Activated naive CD4-positive, alpha-beta T cell (primary cell): ENCODE measurements at places on chromosomes 1 and 21.

DNA sequence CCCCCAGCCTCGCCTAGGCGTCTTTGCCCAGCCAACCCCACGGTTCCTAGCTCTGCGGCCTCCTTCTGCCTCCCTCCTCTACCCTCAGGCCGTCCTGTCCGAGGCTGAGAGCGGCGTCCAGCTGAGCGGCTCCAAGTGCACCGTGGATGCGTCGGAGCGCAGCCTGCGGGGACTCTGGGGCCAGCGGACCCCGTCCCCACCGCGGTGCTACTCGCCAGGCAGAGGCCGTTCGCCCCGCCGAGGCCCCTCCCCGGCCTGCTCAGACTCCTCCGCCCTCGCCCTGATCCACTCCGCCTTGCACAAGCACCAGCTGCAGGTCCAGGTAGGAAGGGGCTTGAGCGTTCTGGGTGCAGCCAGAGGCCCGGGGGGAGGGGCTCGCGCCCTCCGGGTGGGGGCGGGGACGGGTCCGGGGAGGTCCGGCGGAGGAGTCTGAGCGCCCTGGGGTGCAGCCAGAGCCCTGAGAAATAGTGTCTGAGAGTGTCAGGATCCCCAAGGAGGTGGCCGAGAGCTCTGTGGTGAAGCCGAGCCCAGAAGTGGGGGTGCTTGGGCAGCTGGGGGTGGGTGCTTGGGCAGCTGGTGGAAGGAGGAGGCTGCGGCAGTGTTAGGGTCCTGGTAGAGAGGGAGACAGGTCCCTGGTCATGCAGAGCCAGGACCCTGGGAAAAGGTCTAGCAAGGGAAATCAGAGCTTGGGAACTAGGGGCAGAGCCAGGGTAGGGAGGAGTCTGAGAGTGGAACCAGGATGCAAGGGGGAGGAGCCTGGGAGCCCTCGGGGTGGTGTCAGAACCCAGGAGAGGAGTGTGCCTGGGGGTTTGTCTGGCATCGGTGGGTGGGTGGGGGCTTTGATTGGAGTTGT lies 3.2 kb upstream of the NBPF3 start:
- DNase-seq, result no peak

- DNase-seq, result no peak
Measured at GRCh38 chr1:214310777-214311690, 30.1 kb downstream of the SMYD2 start.

DNA sequence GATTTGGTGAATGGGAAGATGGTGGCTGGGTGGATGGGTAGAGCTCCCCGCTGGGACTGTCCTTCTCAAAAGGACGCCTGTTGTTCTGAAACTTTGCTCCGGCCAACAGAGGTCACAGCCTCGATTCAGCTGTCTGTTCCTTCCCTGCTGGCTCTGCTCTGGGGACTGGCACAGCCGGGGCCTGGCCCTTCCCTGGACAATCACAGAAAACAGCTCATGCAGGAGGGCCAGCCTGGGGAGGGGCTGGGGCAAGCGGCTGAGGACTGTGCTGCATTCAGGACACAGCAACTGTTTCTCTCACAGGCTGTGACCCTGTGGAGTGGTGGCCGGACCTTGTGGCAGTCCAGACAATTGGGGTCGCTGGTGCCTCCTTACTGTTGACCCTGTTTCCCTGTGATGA lies 110.7 kb upstream of the TMEM51 start:
- DNase-seq, result no peak

- no peak for DNase-seq
Measured at GRCh38 chr1:212292250-212293105, 7.3 kb downstream of the PPP2R5A start.

- no peak for DNase-seq
Measured at GRCh38 chr1:65952696-65953095, 160.0 kb downstream of the PDE4B start.

DNA sequence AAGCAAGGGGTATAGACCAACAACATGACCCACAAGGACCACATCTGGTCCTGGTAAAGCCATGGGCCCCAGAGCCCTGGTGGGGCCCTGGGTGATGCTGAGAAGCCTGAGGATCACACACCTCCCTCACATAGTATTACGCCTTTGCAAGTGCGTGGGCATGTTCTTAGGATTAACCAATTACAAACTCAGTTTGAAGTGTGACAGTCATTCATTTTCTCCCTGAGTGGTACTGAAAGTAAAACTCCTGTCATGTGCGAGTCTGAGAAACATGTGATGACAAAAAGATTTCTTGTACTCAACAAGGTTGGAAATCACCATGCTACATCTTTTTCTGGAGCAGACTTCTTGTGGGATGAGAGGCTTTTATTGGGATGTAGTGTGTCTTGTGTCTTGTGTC lies 315.3 kb upstream of the DUSP10 start:
- no peak for DNase-seq

- DNase-seq, result no peak
Measured at GRCh38 chr1:21188235-21188634, 11.5 kb upstream of the EIF4G3 start.

DNA sequence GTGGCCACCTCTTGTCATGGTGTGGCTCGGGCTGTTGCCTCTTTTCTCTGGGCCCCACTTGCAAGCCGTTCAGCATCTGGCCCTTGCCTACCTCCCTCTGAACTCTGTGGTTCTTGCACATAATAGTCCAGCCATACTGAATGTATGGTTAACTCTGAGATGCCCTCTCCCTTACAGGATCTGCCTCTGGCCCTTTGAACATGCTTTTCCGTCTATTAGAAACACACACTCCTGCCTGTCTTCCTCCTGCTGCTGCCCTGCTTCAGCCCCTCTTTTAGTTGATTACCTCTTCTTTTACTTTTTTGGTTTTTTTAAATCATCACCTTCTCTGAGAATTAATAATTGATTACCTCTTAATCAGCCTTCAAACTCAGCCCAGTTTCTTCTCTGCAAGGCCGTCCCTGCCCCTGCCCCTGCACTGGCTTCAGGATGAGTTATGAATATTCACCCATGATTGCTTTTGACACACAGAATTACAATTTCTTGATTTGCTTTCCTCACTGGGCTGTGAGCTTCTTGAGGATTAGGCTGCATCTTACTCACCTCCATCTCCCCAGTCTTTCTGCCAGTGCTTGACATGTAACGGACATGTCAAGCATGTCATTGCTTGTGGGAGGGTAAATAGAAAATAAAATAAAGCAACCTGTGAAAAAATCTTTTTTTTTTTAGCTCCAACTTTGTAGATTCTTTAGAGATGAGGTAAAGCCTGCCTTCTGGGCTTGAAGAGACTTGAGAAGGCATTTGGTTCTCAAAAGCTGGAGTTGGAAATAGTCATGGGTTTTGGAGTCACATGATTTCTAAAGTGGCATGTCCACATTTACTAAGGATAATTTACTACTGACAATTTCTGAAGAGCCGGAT lies 158.3 kb downstream of the PLXNA2 start:
- no peak for DNase-seq

- DNase-seq, result no peak
Measured at GRCh38 chr1:221187174-221187573, 307.9 kb downstream of the HLX start.
